Psoas muscle (tissue), 8 donors: ENCODE measurements at places on chromosomes 5 and 9.

- DNase-seq, result no peak
Observed at GRCh38 chr9:137213160-137214060, 7.9 kb downstream of the NDOR1 start.

GRCh38 chr9:71479621-71480020 is 288.7 kb downstream of the CEMIP2 start:
- DNase-seq, result no peak

- no peak for DNase-seq
Observed at GRCh38 chr5:118981783-118982182, 6.6 kb downstream of the DTWD2 start.

DNA sequence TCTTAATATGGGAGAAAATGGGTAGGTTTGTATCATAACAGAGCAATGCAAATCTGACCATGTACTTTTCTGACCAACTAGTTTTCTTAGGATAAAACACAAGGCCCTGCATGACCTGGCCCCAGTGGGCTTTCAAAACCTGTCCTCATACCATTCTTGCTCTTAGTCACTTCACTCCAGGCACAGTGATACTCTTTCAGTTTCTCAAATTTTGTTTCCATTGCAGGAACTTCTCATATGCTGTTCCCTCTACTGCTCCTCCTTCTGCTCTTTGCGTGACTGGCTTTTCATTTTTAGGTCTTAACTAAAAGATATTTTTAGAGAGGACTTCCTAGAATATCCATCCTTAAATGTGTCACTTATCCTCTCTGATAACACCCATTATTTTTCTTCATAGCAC is 112.4 kb downstream of the INIP start:
- no peak for DNase-seq

GRCh38 chr5:170597109-170597751 is 93.4 kb downstream of the KCNIP1 start:
- DNase-seq, result peak; percentile 60
